ENCODE measurements at places on chromosomes 4 and X. TPM values are rescaled to one million over a fixed set of nuclear protein-coding genes. Genes with fewer than 3 reads are reported as not detected.

DNA sequence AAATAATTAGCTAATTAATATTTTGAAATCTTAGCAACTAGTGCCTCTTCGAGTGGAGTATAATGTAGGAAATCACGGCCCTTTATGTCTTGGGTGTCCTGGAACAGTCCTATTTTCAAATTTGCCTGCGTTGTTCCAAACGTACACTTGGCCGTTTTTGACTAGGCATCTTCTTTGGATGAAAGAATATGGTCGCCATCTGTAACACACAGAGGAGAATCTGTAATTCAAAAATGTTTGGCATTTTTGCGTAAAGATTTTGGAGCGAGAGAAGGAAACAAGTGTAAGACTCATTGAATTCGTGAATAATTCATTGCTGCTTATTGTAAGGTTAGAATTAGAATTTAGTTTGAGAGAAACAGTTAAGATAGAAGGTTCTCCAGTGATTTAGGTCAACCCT, 61.5 kb upstream of the CLCN4 start:
- H3K4me3 ChIP-seq, result no peak overlapping the region
- H3K27ac ChIP-seq, result no peak overlapping the region
- H3K36me3 ChIP-seq, result no peaks in the 10 kb centered on the region
- no peak for DNase-seq
- no peaks in the 10 kb centered on the region for H3K27me3 ChIP-seq
- H3K4me1 ChIP-seq, result peaks cover 5% of the 10 kb centered on the region

GRCh38 chr4:41318839-41319530, 62.3 kb downstream of the UCHL1 start:
- no peaks in the 10 kb centered on the region for H3K27me3 ChIP-seq
- H3K36me3 ChIP-seq, result no peaks in the 10 kb centered on the region

DNA sequence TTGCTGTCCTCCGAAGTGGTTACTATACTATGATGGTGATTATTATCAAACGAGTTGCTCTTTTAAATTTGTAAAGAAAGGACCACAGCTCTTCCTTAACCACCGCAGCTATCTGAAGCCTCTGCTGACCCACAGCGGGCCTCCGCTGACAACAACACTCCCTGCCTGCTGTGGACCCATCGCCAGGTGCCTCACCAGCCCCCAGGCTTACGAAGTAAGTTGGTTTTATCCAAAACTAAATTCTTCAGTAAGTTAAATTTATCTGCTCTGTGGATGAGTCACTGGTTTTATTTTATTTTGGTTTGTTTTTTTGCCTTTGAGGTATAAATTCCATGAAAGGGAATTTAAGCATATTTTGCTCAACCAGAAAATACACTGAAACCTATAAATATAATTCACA, 54.7 kb downstream of the SLC9A6 start:
- H3K36me3 ChIP-seq, result no peaks in the 10 kb centered on the region
- no peaks in the 10 kb centered on the region for H3K4me1 ChIP-seq
- DNase-seq, result no peak
- H3K27ac ChIP-seq, result no peak overlapping the region

GRCh38 chrX:31449081-31449480, 377.2 kb upstream of the FTHL17 start:
- no peaks in the 10 kb centered on the region for H3K27me3 ChIP-seq
- no peaks in the 10 kb centered on the region for H3K36me3 ChIP-seq
- no peak overlapping the region for H3K4me3 ChIP-seq
- H3K4me1 ChIP-seq, result no peaks in the 10 kb centered on the region
- no peak for DNase-seq

DNA sequence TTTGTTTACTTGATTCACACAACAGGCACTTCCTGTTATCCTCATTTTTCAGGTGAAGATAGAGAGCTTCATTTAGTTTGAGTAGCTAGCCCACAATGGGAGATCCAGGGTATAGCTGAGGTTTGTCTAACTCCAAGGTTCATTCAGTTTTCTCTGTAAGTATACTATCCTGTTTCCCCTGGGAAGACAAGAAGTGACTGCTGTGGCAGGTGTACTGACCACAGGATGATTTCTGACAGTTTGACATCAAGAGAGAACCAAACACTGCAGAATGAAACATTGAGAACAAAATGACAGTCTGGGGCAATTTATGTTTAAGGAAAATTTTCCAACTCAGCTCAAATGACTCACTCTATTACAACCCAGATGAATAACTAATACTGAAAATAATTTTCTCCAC, 958.0 kb downstream of the STPG2 start:
- no peak overlapping the region for H3K27ac ChIP-seq
- no peak for DNase-seq
- no peaks in the 10 kb centered on the region for H3K36me3 ChIP-seq
- no peaks in the 10 kb centered on the region for H3K4me1 ChIP-seq

GRCh38 chrX:39396358-39396995, 595.2 kb downstream of the MID1IP1 start:
- DNase-seq, result no peak
- H3K4me1 ChIP-seq, result no peaks in the 10 kb centered on the region

DNA sequence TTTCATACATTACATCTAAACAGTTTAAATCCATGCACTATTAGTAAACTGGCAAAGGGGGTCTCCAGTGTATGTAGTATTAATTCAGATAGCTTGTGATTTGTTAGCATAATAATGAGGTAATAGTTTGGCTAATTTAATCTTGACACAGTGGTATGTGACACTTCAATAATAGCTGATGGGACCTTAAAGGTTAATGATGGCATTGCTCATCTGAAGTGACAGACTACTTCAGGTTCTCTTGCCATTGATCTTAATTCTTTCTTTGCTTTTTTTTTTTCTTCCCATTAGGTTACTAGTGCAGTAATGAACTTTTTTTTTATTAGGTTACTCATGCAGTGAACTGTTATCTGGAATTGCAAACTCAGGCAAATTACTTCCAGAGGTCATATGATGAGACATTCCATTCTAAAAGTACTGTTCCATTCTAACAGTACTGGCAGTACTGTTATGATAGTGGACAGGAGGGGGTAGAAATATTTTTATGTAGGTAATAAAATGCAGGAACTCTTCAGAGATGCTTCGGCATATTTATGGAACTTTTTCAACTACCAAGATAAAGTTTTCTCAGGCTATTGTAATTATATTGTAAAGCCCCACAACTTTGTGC, 911.3 kb upstream of the LCORL start:
- no peak overlapping the region for H3K4me3 ChIP-seq
- DNase-seq, result no peak
- no peak overlapping the region for H3K27ac ChIP-seq
- H3K27me3 ChIP-seq, result no peaks in the 10 kb centered on the region
- no peaks in the 10 kb centered on the region for H3K4me1 ChIP-seq
- H3K36me3 ChIP-seq, result no peaks in the 10 kb centered on the region

DNA sequence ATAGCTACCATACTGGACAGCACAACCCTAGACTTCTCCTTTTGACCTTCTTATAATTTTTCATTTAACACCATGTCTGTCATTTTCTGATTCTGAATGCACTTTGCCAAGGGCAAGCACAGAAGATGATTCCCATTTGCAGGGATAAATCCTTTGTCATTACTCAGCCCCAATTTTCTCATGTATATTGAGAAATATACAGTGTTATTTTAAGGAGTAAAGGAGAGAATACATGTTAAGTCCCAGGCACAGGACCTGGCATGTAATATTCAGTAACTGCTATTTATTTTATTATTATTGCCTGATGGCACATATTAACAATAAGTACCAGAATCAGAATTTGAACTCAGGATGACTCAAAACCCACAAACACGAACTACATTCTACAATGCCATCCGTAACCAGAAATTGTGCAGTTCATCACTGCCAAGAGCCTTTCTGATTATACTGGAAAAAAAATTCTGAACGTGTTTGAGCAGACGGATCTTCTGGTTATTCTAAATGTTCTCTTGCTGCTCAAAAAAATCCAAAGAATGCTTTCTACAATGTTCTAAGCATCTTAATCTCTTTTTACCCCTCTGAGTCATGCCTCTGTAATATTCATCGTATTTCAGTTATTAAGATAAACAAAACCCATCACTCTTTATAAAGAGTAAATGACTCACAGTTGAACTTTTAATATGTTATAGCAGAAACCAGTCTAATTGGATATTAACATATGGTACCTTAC, 170.0 kb downstream of the MID1 start:
- no peak for DNase-seq
- H3K27ac ChIP-seq, result no peak overlapping the region
- H3K27me3 ChIP-seq, result no peaks in the 10 kb centered on the region
- H3K36me3 ChIP-seq, result no peaks in the 10 kb centered on the region
- no peaks in the 10 kb centered on the region for H3K4me1 ChIP-seq
- H3K4me3 ChIP-seq, result no peak overlapping the region

The GAGE12E gene
- not detected for total RNA-seq

The SSX1 gene
- not detected for total RNA-seq

The CXCL9 gene
- total RNA-seq, result not detected

The TTC29 gene
- total RNA-seq, result not detected

The NEUROG2 gene
- total RNA-seq, result not detected

The IL3RA gene
- total RNA-seq, result 7.9 TPM

The FAM47E gene
- total RNA-seq, result 0.79 TPM

The ABLIM2 gene
- total RNA-seq, result 3.1 TPM
